AML-193 (cell line): ENCODE measurements at places on chromosomes 2 and 18.

GRCh38 chr2:18001671-18002070 is 123.2 kb downstream of the KCNS3 start:
- DNase-seq = no peak

GRCh38 chr2:112710956-112711750 is 9.7 kb upstream of the NT5DC4 start:
- no peak for DNase-seq

DNA sequence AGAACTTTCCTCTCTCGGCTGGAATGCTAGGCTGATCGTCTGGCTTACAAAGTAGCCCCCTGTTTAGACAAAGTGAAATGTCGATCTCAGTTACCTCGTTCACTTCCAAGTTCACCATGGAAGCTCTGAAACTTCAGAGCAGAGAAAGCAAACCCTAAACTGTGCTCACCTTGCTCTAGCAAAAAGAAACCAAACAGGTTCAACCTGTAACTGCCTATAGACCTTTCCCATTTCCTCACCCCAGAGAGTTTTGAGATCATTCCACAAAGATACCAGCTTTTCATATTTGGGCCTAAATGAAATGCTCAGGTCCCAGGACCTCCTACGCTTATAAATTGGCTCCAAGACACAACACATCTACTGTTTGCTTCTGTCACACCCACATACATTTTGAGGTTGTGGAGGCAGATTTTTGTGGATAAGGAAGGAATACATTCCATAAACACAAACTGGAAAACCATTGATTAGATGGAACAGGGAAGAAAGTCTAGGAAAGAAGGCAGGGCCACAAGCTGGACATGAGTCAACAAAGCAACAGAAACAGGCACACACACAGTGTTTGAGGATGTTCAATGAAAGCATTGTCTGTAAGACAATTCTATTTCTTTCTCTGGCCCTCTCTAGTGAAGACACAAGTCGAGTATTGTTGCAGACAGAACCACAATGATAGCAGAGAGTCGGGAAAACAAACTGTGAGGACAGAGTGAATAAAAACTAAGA is 52.8 kb upstream of the TGIF1 start:
- no peak for DNase-seq

- no peak for DNase-seq
Observed at GRCh38 chr2:60480089-60480773, 73.2 kb downstream of the BCL11A start.

DNA sequence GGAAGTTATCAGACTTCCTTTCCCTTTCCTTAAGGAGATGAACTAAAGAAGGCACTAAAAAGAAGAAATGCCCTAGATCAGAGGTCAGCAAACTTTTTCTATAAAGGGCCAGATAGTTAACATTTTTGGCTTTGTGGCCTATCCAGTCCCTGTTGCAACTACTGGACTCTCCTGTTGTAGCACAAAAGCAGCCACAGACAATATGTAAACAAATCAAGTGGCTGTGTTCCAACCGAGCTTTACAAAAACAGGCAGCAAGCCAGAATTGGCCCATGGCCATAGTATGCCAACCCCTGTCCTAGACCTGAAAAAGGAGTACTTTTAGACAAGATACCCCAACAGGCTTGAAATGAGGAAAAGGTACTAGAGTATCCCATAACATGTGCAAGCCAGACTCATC is 10.9 kb downstream of the NHEJ1 start:
- DNase-seq = no peak

- no peak for DNase-seq
Observed at GRCh38 chr18:2857491-2858131, 10.8 kb downstream of the EMILIN2 start.

- no peak for DNase-seq
Observed at GRCh38 chr2:223102450-223102849, 50.5 kb downstream of the KCNE4 start.

DNA sequence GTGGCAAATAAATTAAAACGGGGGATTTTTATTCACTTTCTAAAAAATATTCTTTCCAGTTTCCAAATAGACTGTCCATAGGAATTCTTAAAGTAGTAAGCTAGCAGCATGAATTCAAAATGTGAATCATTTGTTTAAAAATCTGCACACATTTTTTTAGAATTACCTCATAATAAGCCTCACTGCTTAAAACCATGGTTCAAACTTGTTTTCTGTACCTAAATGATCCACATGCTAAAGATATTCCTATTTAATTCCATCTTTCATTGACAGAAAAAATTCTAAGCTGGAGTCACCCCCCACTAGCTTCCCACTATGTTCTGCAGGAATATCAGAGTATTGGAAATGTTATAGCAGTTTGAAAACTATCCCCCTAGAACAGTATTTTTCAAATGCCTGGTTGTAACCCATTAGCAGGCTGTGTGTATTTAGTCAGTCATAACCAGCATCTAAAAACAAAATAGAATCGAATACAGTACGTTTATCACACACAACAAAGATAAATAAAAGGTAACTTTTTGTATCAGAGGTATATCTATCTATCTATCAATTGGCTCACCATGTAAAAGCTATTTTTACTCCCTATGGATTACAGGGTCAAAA is 11.2 kb upstream of the IKZF2 start:
- DNase-seq = no peak

- DNase-seq = no peak
Observed at GRCh38 chr2:230796280-230796862, 68.4 kb upstream of the ITM2C start.

DNA sequence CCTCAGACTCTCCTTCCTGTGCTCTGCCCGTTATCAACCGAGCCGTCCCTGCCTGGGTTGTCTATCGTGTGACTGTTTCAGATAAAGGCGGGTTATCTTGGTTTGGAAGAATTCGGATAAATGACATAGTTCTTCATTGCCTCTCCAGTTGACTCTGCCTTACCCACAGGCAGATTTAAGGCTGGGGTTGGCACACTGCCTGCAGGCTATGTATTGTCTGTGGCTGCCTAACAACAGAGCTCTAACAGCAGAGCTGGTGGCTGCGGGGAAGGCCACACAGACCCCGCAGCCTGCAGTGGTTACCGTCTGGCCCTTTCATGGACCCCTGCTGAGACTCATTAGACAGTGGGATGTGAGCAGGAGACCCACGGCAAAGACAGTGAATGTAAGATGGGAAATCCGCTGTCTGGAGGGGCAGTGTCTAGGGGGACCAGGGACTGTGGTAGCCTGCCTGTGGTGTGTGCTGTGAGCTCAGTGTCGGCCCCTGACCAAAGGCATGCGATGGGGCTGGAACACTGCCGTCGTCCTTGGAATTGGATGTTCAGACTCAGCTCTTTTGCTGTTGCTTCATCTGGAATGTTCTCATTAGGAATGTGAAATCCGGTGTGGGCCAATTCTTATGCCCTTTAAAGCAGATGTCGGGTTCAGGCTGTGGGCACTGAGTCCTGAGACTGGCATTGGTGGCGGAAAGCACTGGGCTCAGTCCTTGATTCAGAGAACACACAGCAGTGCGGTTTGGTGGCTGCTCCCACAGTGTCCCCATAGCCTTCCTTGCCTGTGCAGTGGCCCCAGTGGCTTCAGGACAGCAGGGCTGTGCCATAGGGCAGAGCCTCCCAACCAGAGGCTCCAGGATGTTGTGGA is 44.5 kb downstream of the SH3RF3 start:
- DNase-seq = no peak

GRCh38 chr18:63439334-63439733 is 17.1 kb upstream of the VPS4B start:
- peak; percentile 67 for DNase-seq

- peak; percentile 27 for DNase-seq
Observed at GRCh38 chr2:201795607-201796477, 10.5 kb upstream of the CDK15 start.

DNA sequence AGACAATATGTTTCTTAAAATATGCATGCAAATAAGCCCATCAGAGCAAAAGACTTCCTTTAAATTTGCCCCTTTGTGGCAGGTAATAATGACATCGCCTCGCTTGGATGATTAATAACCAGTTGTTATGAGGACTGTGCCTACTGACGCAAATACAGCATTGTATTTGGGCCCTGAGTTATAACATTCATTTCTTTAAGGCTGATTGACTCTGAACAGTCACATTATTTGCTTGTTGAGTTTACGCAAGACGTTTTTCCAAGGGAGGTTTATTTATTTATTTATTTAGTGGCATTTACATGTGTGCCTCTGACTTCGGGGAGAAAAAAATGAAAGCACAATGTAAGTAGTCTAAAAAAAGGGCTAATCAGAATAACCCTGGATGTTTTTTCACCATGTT is 88.3 kb downstream of the SLC8A1 start:
- no peak for DNase-seq

DNA sequence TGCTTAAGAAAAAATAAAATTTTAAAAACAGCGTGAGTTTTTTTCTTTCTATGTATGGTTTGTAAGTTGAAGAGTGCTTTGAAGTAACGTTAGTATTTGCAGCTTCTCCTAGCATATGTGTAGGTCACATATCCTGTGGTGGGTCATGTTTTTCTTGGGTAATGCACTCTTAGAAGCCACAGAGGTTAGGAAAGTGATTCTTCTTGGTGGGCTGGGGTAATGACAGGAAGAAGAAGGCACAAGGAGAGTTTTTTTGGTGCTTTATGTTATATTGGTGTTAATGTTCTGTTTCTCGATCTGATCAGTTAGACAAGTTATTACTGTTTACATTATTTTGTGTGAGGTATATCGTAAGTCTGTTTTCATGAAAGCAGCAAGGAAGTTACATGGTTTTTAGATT is 109.0 kb downstream of the ICA1L start:
- no peak for DNase-seq

- DNase-seq = peak; percentile 40
Observed at GRCh38 chr18:31977270-31977872, 34.4 kb upstream of the TRAPPC8 start.

- no peak for DNase-seq
Observed at GRCh38 chr2:155982135-155982534, 350.4 kb downstream of the NR4A2 start.
